ENCODE measurements at places on chromosomes 2 and 18.

DNA sequence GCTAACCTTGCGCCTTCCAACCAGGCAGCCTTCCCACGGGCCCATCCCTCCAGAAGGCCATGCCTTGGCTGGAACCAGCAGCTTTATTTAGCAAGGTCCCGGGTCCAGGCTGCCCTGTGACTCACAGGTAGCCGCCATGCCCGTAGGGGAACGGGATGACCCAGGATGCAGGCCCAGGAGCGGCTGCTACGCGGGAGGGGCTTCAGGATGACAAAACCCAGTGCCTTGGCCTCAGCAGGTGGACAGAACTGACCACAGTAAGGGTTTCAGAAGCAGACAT, 63.3 kb downstream of the RTP5 start:
- DNase-seq, result no peak

- DNase-seq, result no peak
Measured at GRCh38 chr2:213281156-213281555, 3.1 kb upstream of the SPAG16 start.

- DNase-seq, result no peak
Measured at GRCh38 chr2:135585586-135585985, 54.3 kb downstream of the R3HDM1 start.

DNA sequence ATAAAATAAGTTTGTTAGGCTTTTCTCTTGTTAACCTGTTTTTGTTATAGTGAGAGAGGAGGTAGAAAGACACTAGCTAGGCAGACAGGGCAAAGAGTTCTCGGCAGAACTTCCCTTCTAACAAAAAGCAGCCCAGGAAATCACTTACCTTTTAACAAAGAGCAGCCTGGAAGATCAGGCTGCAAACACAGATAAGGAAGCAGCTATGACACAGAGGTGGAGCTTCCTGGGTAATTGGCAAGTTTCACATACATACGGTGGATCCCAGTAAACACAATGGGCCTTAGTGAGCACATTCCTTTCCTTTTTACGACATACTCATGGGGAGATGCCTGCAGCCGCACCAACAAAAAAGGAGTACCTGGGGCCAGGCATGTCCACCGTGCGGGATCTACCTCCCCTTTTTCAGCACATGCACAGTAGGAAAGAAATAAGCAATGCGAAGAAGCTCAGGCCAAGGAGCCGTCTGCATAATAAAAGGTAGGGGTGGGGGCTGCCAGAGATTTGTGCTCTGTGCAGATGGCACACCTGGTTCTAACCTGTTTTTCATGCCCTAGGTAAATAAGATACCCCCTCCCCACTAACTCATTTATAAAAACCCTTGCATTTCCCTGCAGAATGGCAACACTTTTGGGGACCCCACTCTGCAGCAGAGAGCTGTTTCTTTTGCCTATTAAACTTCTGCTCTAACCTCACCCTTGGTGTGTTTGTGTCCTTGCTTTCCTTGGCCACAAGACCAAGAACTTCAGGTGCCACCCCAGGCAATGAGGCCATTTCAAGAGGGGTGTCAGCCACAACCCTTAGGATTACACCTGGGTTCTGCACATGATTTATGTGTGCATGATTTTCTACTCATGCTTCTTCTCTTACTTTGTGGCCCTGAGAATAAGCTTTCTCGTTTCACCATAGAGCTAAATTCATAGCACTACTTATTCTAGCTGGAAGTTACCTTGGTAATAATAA, 26.5 kb downstream of the MDH1 start:
- DNase-seq, result no peak

GRCh38 chr2:59250307-59250677, 1009.2 kb upstream of the FANCL start:
- DNase-seq, result no peak

DNA sequence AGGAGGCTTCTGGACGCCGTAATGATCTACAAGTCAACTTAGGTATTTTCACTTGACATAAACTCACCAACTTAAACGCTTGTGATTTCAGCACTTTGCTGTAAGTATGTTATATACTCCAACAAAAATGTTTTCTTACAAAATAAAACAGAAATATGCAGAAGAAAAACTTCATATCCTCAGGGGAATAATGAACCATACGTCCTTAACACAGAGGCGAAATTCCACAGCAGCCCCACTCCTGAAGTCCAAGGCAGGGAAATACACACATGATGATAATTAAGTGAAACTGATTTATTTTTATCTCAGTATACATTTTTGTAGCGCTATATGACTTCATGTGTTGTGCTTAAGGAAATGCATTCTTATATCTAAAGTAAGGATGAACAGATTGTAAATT, 335.4 kb upstream of the VWC2L start:
- no peak for DNase-seq
